Activated CD8-positive, alpha-beta memory T cell treated with anti-CD3 and anti-CD28 coated beads for 48 hours (primary cell): ENCODE measurements at places on chromosomes 2 and 18.

GRCh38 chr18:46211816-46212215 lies 107.6 kb downstream of the HAUS1 start:
- no peak for DNase-seq

DNA sequence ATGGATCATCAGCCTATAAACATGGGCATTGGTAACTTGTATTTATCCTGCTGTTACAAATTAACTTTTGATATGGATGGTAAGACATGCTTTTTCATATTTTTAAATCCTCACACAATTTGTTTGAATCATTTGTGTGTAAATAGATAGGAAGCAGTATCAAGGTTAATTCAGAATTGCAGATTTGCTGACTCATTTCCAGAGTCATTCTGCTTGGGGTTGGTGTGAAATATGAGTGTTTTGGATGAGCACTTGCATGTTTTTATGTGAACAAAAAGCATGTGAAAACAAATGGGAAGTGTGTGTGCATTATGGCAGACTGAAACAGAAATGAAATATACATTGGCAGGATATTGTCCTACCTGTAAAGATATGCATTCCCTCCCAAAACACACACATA lies 11.8 kb downstream of the CCDC85A start:
- DNase-seq, result no peak

- DNase-seq, result no peak
Observed at GRCh38 chr2:20571644-20572215, 79.2 kb downstream of the HS1BP3 start.

DNA sequence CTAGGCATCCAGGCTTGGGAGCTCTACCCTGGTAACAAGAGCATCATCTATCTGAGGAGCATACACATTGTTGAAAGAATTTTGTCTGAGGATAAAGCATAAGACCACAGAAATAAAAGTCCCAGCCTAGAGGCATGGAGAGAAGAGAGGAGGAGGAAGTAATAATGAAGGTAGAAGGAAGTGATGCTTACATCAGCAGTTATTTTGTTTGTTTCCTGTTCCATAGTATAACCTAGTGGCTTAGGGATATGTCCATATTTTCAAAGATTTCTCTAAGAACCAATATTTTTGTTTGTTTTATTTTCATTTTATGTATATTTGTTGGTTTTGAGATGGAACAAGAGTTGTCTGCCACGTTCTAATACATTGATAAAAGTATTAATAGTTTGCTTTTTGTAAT lies 407.4 kb upstream of the SETBP1 start:
- DNase-seq, result no peak

DNA sequence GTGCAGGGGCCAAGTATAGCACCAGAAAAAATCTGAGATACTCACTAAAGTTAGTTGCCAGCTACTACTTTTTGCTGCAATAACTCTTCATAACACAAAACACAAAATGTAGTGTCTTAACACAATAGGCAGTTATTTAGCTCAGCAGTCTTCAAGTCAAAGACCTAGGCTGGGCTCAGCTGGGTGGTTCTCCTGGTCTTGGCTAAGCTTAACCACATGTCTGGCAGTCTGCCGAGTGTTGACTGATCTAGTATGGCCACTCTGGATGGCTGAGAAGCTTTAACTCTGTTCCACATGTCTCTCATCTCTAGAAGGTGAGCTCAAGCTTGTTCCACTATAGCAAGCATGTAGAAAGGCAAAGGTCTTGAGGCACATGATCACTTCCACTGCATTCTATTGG lies 451.6 kb downstream of the SOX11 start:
- DNase-seq, result no peak

DNA sequence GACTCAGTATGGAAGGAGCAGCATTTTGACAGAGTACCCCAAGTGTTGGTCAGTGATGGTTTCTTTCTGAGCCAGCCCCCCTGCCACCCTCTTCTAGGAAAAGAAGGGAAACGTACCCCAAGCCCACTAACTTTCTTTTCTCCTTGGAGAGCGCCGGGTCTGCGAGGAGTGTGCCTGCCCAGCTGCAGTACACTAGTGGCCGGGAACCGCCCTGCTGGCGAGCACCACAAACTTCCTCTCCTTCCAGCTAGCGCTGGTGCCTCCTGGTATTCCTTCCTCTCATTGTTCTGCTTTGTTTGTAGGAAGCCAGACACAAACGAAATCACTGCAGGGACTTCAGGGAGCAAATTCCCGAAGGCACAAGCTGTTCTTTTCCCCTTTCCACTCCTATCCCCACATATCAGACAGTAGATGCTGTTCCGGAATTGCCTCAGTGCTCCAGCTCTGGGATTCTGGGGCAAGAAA lies 1.8 kb downstream of the CCDC85A start:
- DNase-seq, result no peak

DNA sequence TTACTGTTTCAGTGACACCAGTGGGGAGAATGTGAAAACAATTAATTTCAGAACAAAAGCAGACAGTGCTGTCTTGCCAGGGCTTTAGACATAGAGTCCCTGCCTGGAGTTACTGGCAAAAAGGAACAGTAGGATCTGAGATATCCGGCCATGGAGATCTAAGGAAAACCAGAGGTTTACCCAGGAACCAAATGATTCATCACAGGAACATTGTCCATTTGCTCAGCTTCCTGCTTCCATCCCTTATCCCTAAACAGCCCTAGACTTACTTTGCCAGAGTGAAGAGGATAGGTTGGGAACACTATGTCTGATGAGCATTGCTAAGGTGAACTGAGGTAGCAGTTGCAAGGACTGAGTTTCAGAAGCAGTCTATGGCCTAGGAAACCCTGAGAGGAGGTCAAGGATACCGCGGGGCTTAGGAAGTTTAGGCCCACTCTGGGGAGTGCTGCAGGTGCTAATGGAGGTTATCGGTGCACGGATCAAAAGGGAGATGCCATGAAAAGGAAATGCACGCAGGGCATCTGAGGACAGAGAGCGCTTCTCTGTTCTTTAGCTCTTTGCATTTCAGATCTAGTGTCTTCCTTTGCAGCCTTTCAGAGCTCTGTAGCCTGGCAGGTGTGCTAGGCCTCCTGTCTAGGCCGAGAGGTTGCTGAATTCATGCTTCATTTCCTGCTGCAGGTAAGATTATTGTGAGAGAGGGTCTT lies 223.9 kb downstream of the CDCA7 start:
- no peak for DNase-seq

GRCh38 chr2:74578408-74578807 lies 23.9 kb downstream of the DOK1 start:
- no peak for DNase-seq

- DNase-seq, result no peak
Observed at GRCh38 chr18:27713738-27714095, 463.2 kb downstream of the CDH2 start.

DNA sequence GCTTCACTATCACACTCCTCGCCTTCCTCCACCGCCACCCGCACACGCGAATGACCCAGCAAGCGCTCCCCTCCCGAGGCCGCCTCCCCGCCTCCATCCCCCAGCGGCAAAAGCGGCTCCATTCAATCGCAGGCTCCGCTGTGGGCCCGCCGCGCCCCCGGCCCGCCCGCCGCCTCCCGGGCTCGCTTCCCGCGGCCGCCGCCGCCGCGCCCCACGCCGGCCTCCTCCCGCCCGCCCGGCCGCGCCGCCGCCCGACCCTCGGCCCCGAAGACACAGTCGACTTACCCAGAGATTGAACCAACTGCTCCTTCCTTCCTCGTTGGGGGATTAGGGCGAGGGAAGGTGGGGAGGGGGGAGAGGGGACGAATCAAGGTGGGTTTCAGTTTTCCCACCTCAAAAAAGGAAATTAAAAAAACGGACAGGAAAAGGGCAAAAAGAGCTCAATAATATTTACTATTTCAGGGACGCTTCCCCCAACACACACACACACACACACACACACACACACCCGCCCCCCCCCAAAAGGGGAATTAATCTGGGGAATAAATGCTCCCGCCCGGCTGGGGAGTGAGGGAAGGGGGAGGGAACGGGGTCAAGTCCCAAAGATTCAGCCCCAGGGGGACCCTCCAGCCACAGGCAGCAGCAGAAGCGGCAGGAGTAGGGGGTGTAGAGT lies 743 bp downstream of the XPO1 start:
- no peak for DNase-seq

GRCh38 chr2:157848213-157848612 lies 27.9 kb downstream of the ACVR1 start:
- no peak for DNase-seq

DNA sequence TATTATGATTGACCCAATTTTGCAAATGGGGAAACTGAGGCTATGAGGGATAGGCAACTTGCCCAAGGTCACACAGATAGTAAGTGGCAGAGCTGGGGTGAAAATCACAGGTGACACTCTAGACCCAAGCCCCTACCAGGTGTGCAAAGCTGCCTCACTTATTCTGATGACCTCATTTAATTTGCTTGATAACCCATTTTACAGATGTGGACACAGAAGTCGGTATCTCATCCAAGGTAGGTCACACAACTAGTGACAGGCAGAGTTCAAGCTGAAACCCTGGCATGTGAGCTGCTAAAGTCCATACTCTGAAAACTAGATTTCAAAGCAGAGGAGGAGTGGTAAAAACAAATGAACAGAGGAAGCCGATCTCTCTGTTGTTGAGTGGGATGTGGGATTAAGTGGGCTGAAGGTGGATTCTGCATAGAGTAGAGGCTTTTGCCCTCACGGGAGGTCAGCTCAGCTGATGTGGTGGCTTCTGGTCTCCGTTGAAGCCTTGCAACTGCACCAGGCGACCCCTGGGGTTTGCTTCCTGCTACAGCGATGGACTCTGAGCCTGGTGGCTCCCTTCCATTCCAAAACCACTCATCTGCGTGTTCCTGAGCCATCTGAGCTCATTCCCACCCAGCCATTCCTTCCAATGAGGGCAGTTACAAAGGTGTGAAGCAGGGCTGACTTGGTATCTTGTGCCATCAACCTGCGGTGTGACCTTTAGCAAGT lies 164.3 kb upstream of the FHL2 start:
- no peak for DNase-seq

- no peak for DNase-seq
Observed at GRCh38 chr2:1798115-1798784, 53.9 kb upstream of the PXDN start.

GRCh38 chr18:5825663-5826062 lies 69.7 kb downstream of the TMEM200C start:
- DNase-seq, result no peak

DNA sequence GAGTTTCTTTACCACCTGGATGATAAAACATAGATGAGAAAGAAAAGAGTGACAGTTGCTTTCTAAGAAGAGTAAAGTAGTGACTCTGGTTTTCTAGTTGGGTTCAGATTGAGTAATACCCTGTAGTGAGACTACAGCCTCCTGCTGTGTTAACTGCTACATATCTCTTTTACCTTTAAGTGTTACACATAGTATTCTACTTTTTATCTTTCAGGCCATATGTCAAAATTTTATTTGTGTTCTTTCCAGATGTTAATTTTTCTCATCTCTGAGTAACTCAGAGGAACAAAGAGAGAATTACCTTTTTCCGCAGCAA lies 348.2 kb downstream of the CTNNA2 start:
- DNase-seq, result no peak

DNA sequence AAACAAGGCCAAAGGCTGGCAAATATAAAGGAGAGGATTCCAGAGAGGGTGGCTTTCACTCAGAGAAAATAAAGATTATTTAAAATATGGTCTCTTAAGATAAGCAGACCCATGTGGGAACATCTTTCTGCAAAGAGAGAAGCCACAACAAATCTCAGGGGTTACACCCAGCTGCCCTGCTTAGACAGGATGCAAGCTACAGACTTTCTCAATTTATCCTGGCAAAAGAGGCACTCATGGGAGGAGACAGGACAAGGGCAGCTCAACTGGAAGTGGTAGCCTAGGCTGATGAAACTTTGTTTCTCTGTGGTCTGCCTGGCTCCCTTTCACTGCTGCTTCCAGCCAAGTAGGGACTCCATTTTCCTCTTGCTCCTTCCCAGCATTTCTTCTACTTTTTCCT lies 25.9 kb upstream of the SULT1C4 start:
- DNase-seq, result no peak

GRCh38 chr18:29879763-29880162 lies 1162.8 kb downstream of the DSC3 start:
- DNase-seq, result no peak

DNA sequence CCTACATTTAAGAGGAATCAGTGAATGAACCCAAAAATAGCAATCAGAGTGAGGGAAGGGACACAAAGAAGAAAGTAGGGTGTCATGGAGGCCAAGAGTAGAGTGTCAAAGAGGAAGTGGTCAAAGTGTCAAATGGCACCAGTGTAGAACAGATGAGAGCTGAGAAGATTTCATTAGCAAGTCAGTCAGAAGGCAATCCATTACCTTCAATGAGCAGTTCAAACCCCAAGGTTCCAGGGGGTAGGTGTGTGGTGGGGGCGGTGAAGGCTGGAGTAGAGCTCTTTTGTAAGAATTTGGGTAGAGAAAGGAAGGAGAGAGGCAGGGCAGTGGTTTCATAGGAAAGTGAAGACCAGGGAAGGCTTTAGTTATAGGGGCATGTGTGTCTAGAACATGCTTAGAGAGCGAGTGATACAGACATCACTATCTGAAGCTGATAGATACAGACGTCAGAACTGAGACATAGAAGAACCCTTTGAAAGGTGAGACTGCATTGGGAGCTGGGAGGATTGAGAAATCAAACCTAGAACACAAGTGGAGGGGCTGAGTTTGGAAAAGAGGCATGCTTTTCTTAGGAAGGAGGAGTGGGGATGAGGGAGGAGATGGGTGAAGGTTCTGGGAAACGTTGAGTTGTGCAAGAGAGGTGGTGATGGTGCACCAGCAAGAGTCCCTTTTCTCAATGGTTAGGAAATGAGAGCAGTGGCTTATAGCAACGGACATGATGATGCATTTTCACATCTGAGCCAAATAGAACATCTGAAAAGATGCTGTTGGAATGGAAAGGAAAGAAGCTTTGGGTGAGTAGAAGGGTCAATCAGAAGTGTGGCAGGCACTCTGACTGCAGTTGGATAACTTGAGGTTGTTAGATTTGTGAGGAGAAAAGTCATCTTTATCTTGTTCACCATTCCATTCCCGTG lies 48.9 kb upstream of the IL1RL1 start:
- DNase-seq, result no peak

DNA sequence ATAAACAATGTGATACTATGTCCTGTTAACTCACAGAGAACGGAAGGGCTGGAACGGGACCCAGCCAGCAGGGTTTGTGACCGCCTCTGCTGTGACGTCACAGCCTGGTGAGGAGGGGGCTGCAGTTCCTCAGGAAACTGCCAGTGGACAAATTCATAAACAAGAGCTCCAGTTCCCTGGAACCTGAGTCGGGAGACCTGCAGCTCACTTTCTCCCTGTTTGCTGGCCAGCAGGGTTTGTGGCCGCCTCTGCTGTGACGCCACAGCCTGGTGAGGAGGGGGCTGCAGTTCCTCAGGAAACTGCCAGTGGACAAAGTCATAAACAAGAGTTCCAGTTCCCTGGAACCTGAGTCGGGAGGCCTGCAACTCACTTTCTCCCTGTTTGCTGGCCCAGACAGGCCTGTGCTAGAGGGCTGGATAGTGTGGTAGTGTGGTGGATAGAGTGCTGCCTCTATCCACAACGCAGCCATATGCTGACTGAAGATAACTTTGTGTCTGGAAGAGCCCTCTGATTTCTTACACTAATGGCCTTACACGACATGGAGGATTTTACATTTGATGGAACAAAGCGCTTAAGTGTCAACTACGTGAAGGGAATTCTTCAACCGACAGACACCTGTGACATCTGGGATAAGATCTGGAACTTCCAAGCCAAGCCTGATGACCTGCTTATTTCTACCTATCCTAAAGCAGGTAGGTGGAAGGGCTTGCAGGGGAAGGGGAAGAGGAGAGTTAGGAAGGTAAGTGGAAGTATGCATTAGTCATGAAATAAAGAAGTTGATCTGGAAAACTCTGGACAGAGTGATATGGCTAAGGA lies at the start of gene SULT1C4:
TSS of gene SULT1C4 (plus strand) at position 140 of the 816 bp plus-strand sequence. CDS start at position 524, 384 bp downstream.
- no peak for DNase-seq

- peak; percentile 20 for DNase-seq
Observed at GRCh38 chr18:80109676-80110078, 615 bp downstream of the ADNP2 start.
